Lower leg skin (tissue), 4 donors: ENCODE measurements at places on chromosomes 11 and 22. TPM values are rescaled to one million over a fixed set of nuclear protein-coding genes. Genes with fewer than 3 reads are reported as not detected.

DNA sequence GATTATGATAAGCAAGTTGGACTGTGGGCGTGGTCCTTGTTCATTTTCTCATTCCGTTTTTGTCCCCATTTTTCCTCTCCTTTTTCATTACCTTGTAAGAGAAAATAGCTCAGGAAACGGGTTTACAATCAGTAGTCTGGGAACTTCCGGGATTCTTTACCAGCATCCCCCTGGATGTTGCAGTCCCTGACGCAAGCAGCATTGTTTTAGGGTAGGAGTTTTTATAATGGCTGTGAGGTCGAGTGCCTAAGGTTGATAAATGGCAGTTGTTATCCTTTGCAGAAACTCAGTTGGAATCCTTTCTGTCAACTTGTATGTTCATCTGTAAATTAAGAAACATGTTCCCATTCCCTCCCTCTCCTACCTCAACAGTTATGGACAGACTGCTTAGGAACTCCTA is 68.3 kb downstream of the ARHGEF12 start:
- no peak for DNase-seq

DNA sequence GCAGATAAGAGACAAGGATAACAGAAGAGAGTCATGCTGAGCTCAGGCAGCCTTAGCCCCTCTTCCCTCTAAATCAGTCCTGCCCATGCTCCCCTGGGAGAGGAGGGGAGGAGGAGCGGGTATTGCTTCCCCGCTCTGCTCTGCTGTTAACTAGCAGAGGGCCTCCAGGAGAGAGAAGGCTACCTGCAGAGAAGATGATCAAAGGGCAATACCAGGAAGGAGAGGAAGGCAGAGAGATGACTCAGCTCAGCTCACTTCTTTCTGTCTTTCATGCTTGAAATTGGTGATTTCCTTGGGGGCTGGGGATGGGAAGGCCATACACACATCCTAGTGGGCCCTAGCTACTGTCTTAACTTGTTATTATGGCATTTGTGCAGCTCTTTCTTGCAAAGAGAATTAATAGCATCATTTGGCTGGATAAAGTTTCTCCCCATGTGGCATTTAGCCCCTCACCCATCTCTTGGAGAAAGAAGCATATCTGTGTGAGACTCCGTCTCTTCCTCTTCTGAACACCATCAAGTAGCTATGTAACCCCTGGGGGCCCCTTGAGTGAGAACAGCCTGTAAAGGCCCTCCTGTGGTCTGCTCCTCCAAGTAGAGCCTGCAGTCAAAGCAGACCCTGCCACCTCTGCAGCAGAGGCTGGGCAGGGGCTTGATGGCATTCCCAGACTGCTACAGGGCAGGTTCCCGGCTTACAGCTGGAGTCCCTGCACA is 33.4 kb upstream of the AMOTL1 start:
- no peak for DNase-seq

- no peak for DNase-seq
These were observed 93.7 kb upstream of the SPON1 start for GRCh38 chr11:13868710-13869397.

DNA sequence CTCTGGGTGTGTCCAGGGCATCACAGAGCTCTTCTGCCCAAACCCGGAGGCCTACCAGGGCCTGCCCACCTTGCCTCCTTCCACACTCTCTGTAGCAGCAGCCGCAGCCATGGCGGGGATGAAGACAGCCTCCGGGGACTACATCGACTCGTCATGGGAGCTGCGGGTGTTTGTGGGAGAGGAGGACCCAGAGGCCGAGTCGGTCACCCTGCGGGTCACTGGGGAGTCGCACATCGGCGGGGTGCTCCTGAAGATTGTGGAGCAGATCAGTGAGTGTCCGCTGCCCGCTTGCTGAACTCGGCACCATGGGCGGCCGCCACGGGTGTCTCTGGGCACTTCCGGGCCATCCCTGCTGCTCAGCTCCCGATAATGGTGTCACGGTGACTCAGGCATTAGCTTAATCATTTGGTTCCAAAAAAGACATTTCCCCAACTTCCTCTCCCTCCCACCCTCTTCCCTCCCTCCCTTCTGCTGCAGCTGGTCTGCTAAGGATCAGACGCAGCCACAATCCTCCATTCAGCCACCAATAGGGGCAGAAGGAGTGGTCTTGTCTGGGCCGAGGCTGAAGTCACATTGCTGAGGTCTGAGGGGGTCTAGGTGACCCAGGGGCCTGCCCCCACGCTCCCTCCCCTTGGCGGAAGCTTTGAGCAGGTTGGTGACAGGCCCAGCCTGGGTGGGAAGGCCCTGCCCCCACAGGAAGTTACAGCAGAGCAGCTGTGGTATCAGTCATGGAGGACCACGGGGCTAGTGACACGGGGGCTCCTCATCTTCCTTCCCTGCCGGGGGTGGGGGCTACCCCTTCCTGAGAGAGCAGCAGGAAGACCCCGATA is 950 bp downstream of the FERMT3 start:
- peak; percentile 92 for DNase-seq

DNA sequence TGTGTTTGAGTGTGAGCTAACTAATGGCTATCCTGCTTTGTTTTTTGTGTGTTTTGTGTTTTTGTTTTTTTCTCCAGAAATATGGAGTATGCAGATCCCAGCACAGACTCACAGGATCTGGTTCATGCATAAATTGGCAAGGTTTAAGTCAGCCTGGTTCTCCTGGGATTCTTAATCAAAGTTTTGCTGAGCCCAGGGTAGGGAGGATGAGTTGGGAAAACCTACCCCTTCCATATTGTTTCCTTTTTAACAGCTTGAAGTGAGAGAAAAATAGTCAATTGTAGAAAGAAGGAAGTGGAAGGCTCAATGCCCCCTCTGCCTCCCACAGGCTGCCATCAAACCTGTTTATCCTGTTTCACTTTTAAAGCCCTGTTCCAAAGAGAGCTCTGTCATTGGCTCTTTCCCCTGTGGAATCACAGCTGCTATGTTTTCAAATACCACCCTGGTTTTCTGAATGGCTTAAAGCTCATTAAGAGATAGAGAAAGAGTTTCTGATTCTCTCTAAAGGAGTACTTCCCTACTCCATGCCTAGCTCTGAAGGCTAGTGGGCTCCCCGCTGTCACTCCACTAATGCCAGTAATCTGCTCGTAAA is 23.4 kb upstream of the CADM1 start:
- no peak for DNase-seq

- no peak for DNase-seq
These were observed 175.7 kb downstream of the SWAP70 start for GRCh38 chr11:9839550-9839949.

DNA sequence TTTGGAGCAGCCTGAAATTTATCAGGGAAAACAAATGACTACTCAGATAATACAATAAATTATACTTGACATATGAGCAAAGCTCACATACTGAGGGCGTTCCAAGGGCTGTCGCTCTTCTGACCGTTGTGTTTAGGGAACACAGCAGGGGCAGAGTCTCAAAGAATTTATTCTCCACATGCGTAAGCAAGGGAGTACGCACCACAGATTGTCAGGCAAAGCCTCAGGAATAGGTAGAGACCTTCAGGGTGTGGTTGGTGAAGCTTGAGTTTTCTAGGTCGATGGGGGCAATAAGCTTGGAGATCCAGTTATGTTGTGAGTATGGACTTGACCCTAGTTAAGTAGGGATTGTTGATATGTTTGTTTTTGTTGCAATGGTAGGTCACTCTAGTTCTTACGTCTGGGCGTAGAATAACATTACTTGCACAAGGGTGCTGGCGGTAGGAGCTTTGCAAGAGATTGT is 830 bp downstream of the ACAT1 start:
- DNase-seq, result no peak

DNA sequence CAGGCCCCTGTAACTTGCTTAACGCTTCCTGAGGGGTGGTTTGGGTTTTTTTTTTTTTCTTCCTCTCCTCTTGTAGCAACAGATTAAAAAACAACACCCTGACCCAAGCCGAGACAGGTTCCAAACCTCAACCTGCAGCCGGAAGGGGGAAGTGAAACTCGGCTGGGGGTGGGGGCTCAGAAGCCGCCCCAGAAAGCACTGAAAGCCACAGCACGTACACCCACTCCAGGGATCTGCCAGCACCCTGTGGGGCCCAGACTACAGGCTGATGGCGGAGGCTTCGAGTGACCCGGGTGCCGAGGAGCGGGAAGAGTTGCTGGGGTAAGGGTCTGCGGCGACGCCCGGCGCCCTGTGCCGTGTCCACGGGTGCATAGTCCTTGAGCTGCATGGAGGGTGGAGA is at the start of gene LSP1:
Gene LSP1, plus strand, starts transcription at position 208 of the 400 bp plus-strand sequence. Its CDS starts 61 bp downstream, at position 269.
- no peak for DNase-seq

GRCh38 chr11:103051981-103052380 is 40.0 kb downstream of the DCUN1D5 start:
- no peak for DNase-seq

GRCh38 chr11:45298718-45299117 is 12.6 kb upstream of the SYT13 start:
- no peak for DNase-seq

- DNase-seq, result no peak
These were observed 17.8 kb upstream of the GRIA4 start for GRCh38 chr11:105592035-105592434.

DNA sequence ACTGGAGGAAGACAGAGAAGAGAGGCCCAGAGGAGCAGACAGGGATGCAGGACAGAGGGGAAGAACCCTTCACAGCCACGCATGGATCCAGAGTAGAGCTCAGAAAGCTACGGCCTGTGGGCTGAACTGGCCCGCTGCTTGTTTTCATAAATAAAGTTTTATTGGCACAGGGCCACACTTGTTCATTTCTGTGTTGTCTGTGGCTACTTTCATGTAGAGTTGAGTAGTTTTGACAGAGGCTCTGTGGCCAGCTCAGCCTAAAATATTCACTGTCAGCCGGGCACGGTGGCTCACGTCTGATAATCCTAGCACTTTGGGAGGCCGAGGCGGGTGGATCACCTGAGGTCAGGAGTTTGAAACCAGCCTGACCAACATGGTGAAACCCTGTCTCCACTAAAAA is 26.2 kb upstream of the GAL start:
- DNase-seq, result no peak

DNA sequence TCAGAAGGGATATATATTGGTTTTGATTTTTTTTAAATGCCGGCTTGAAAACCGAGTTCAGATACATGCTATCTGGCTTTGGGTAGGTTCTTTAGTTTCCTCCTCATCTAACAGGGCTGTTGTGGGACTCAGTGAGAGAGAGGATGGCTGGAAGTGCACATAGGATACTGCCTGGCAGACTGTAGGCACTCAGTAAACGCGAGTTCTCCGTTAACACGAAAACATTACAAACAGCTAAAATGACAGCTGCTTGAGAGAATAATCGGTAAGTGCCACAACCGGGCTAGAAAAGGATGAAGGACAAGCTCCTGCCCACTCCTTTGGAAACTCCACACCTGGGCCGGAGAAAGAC is 369 bp downstream of the XRRA1 start:
- DNase-seq, result no peak

- DNase-seq, result no peak
These were observed 702.4 kb downstream of the NTM start for GRCh38 chr11:132072858-132073211.

- DNase-seq, result no peak
These were observed 41.7 kb downstream of the MOB2 start for GRCh38 chr11:1444823-1445422.

DNA sequence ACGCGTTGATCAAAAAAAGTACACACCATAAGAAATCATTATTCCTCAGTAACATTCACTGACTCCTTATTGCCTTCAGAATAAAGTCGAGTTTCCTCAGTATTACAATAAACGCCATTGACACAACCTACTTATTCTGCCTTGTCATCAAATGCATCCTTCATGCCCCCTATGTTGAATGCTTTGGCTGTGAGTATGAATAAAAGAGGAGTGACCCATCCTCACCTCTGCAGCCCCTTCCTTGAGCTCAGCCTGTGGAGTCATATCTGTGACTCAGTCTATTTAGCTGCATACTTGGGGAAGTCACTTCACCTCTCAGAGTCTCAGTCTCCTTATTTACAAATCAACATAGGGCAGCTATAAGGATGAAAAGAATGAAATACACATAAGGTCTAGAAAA is 65.1 kb downstream of the USP35 start:
- no peak for DNase-seq

DNA sequence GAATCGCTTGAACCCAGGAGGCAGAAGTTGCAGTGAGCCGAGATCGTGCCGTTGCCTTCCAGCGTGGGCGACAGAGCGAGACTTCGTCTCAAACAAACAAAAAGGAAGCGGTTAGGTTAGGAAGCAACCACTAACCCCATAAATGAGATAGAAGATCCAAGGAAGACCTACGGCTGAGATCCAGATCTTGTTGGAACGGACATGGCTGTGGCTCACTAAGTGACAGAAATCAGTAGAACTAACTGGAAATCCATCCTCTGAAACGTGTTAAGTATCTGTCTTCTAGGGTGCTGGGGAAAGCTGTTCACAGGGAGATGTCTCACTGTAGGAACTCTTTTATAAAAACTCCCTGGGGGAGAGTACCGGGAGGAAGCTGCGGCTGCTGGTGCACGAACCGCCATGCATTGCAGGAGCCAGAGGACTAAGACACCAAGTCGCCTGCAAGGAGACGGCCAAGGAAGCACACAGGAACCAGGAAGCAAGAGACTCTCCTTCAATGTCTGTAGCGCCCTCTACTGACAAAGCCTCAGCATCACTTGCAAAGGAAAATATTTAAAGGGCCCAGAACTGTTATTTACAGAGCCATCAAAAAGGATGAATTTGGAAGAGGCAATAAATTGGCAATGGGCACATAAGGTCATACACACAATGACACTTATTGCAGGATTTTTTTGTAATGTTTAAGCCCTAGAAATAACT is 16.9 kb upstream of the SPTY2D1 start:
- DNase-seq, result peak; percentile 76

DNA sequence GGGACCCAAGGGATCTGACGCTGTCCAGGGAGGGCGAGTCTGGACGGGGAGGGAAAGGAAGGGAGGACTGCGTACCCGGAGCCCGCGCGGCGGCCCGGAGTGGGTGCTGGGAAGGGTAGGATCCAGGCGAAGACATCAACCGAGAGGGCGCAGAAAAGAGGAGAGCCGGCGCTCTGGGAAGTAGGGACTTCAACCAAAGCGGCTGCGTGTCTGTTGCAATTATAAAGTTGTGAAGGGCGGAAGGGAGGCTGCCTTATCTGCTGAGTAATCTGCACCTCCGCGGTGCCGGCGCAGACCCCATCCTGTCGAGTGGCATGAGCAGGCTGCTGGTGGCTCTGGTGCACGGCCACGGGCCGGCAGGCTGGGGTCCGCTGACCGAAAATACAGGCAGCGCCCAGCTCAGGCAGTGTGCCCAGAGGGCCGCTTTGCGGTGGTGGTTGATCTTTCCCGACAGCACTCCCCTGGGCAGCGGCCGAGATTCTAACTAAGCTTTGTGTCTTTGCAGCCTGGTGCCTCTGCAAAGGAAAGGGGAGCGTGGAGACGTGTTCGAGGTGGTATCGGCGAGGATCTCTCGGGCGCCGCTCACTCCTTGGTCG is 978 bp downstream of the C11orf87 start:
- DNase-seq, result no peak

GRCh38 chr11:62273789-62274275 is 3.9 kb downstream of the SCGB2A2 start:
- no peak for DNase-seq

The MYBPC3 gene
- not detected for total RNA-seq

The GRAMD1B gene
- 0.30 TPM for total RNA-seq

The LGR4 gene
- 32.0 TPM for total RNA-seq

The C22orf15 gene
- total RNA-seq, result not detected

The TSPAN32 gene
- total RNA-seq, result 0.55 TPM

The EMID1 gene
- total RNA-seq, result 2.8 TPM

The PRDM11 gene
- total RNA-seq, result 9.5 TPM

The SLC1A2 gene
- 2.1 TPM for total RNA-seq

The OR1S2 gene
- not detected for total RNA-seq
